ENCODE measurements at places on chromosomes 5 and 9.

- no peak for DNase-seq
Measured at GRCh38 chr5:41143131-41143901, 70.0 kb downstream of the C6 start.

- no peak for DNase-seq
Measured at GRCh38 chr5:94010814-94011213, 269.4 kb upstream of the POU5F2 start.

GRCh38 chr5:8522646-8523045, 653.7 kb downstream of the MTRR start:
- no peak for DNase-seq

GRCh38 chr5:113817683-113818082, 304.2 kb downstream of the YTHDC2 start:
- DNase-seq, result no peak

- DNase-seq, result no peak
Measured at GRCh38 chr9:8860086-8860485, 1060.5 kb upstream of the DMAC1 start.

DNA sequence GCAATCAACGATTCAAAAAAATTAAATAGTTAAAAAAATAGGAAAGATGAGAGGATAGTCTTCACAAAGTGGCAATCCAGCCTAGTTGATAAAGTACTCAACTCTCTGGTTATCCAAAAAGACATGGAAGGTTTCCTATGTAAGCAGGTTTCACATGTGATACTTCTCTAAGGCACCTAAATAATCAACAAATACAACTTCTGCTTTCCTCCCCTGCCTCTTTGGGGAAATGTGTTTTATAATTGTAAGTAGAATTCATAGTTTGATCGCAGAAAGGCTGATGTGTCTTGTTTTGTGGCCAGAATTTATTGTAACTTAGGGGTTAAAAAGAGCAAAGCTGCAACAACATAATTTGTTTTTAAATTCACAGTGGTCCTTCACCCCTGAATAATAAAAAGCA, 855.5 kb upstream of the DMAC1 start:
- no peak for DNase-seq

DNA sequence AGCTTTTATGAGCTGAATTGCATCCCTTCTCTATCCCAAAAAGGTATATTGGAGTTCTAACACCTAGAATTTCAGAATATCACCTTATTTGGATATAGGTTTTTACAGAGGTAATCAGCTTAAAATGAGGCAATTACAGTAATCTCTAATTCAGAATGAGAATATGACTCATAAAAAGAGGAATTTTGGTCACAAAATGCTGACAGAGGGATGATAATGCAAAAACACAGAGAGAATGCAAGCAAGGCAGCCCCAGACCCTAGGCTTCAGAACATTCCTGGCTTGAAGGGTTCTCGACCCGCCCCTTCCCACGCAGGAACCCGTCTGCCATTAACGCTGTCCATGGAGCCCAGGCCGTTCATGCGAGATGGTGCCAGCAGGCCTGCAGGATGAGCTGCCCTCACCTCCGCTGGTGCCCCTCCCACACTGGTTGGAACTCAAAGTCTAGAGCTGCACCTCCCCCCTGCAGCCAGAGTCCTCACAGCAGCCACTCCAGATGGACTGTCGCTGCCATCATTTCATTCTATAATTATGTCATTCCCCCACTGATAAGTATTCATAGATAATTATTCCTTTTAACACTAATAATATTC, 1173.4 kb upstream of the ACO1 start:
- DNase-seq, result peak; percentile 8

- no peak for DNase-seq
Measured at GRCh38 chr5:89302102-89302891, 419.3 kb upstream of the MEF2C start.

DNA sequence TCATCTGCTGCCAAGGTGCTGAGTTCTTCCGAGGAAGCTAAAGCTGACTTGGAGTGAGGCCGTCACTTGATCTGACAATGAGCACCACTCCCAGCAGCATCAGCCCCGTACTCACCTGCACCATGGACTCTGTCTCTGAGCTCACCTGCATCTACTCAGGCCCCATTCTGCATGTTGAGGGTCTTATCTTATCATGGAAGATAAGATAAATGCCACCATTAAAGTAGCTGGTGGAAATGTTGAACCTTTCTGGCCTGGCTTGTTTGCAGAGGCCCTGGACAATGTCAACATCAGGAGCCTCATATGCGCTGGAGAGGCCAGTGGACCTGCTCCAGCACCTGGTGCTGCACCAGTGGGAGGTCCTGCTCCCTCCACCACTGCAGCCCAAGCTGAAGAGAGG, 35.0 kb upstream of the HMGCS1 start:
- DNase-seq, result no peak

DNA sequence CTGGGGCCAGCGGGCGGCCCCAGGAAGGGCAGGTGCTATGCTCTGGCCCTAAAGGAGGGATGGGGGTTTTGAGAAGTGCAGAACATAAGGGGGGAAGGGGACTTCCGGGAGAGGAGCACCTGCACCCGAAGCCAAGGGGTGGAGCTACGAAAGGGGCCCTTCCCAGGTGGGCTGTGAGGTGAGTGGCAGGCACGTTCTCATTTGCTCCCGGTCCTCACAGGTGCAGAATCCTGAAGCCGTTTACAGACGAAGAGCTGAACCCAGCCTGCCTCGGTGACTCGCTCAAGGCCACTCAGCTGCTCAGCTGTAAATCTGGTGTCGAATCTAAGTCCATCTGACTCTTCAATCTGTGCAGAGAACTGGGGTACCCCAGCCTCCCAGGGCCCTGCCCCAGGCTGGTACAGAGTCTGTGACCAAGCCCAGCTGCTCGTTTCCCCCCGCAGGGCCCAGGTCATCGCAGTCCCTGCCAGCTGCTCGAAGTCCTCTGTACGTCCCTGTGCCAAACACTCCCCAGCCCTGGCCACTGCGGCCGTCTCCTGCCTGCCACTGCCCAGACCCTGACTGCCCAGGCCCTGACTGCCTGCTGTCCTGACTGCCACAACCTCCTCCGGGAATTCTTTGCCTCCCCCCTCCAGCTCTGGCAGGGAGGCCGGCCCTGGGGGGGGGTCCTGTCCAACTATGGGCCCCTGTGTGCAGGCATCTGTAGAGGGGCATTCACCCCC, 53.8 kb upstream of the RXRA start:
- no peak for DNase-seq

DNA sequence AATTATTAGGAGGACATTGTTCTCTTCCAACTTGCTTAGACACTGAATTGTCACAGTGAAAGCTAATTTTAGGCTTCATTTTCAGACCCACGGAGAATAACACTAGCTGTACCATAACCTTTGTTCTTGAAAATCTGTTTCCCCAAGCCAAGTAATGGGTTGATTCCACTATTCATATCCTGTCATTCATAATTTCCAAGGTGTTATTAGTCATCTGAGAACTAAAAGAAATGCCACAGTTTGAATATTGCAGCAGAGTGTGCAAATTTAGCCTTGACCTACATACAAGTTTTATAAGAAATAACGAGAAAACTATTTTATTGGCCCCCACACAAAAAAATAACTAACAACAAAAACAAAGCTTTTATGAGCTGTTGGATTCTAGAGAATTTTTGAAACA, 148.5 kb upstream of the TYRP1 start:
- no peak for DNase-seq

- no peak for DNase-seq
Measured at GRCh38 chr5:159410480-159410879, 80.2 kb upstream of the IL12B start.

DNA sequence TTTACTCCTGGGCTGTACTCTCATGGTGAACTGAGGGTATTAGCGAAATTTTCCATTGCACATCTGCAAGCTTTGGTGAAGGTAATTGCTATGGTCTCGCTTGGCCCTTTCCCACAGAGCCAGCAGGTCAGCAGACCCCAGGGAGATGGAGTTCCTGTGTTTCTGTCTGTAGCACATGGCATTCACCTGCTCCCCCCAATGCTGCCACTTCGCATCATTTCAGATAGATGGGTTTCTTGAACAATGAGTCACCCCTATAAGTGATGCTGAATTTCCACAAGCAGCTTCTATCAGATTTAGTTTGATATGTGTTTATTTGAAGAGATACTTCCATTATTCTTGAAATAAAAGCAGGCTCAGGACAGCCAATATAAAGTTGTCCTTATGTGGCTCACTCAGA, 117.8 kb downstream of the ERCC6L2 start:
- no peak for DNase-seq

DNA sequence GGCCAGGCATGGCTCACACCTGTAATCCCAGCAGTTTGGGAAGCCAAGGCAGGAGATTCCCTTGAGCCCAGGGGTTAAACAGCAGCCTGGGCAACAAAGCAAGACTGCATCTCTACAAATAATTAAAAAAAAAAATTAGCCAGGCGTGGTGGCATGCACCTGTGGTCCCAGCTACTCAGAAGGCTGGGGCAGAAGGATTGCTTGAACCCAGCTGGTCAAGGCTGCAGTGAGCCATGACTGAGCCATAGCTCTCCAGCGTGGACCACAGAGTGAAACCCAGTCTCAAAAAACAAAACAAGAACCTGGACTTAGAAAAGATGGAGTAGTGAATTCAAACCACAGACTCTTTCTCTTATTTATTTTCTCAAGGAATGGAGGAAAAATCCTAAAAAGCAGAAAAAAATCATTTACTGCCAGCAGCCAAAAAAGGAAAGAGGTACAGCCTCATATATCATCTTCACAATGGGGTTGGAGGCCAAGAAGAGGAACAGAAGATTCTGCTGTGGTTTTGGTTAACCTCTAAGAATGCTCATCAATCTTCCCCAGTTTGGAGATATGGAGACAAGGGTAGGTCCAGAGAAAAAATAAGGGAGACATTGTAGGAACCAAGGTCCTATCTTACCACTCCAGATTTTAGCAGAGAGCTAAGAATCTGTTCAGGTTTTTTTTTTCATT, 40.0 kb upstream of the MYO10 start:
- no peak for DNase-seq

- no peak for DNase-seq
Measured at GRCh38 chr9:115170358-115171073, 52.6 kb upstream of the TNC start.

GRCh38 chr9:132517815-132518550, 64.4 kb upstream of the BARHL1 start:
- no peak for DNase-seq

- DNase-seq, result no peak
Measured at GRCh38 chr5:110873773-110874437, 135.1 kb downstream of the SLC25A46 start.

- DNase-seq, result no peak
Measured at GRCh38 chr5:143239882-143240518, 163.5 kb downstream of the NR3C1 start.

DNA sequence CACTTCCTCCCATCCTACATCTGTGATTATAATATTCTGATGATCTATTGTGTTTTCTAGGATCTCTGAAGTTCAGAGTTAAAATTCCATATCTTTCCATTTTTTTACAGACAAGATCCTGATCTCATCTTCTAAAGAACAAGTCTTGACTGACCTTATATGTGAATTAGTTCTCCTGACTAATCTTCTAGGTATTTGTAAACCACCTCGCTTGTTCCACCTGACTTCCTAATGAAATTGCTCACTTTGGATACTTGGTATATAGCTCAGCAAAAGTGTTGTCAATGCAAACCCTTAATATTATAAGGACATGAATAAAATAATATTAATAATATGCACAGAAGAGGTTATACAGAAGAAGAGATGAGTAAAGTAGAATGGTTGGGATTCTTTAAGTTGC, 68.2 kb upstream of the NR4A3 start:
- no peak for DNase-seq

DNA sequence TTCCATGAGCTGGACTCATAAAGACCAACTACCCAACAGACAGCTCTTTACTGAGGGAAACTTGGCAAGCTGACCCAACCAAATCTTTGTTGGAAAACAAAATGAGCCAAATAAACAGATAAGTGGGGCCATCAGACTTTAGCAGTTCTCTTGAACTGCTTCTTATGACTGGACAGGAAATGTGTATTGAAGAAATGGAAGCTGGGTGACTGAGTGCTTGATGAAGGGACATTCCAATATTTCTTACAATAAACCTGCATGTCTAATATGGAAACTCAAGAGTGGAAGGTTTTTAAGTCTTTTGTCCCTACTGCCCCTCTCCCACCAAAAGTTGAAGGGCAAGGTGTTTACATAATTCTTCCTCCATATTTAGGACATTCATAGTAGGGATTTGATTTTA, 218.8 kb upstream of the NR4A3 start:
- no peak for DNase-seq

DNA sequence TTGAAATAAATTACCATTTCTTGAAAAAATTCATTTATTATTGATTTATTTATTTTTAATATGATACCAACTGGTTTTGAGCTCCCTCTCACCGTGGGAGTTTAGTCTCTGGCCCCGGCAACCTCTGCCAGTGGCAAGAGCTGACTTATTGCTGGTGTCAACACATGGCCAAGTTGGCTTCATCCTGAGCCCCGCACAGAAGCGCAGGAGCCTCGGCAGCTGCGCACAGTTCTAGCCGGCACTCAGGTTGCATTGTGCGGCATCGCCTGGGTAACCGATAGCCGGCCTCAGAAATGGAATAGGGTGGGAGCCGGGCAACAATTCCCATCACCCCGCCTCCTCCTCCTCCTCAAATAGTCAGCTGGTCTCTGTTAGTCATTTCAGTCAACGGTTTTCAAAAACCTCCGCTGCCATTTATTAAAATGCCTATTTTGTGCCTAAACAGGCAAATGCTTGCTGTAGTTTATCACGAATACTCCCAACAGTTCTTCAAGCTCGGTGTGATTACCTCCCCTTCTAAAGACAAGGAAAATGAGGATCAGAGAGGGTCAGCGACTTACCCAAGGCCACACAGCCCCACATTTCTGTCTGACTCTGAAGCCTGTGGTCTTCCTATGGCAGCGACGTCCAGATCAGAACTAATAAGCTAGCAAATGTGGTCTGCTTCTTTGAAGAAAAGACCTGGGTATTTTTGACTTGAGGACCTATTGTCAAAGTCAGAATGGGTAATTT, 15.7 kb upstream of the MSX2 start:
- DNase-seq, result no peak

GRCh38 chr5:1410156-1411014, 34.9 kb downstream of the SLC6A3 start:
- no peak for DNase-seq

GRCh38 chr9:76298521-76299144, 95.6 kb downstream of the RFK start:
- no peak for DNase-seq

- no peak for DNase-seq
Measured at GRCh38 chr5:128842241-128842640, 123.0 kb upstream of the SLC27A6 start.
